ENCODE measurements at places on chromosomes 1 and 21.

DNA sequence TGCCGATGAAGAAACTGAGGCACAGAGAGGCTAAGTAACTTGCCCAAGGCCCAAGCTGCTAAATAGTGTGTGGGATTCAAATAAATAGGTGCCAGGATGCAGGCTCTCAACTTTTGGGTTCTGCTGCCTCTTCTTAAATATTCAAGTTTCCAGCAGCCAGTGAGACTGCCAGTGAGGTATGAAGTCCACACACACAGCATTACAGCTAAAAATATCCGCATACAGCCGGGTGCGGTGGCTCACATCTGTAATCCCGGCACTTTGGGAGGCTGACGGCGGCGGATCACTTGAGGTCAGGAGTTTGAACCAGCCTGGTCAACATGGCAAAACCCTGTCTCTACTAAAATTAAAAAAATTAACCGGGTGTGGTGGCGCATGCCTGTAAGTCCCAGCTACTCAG, 78.4 kb upstream of the DIRAS3 start:
- DNase-seq: no peak

- DNase-seq: no peak
Measured at GRCh38 chr21:42499444-42500112, 3.6 kb upstream of the RSPH1 start.

- no peak for DNase-seq
Measured at GRCh38 chr1:6414443-6414844, 5.3 kb downstream of the HES2 start.

- no peak for DNase-seq
Measured at GRCh38 chr1:24749252-24749651, 4.0 kb downstream of the CLIC4 start.

DNA sequence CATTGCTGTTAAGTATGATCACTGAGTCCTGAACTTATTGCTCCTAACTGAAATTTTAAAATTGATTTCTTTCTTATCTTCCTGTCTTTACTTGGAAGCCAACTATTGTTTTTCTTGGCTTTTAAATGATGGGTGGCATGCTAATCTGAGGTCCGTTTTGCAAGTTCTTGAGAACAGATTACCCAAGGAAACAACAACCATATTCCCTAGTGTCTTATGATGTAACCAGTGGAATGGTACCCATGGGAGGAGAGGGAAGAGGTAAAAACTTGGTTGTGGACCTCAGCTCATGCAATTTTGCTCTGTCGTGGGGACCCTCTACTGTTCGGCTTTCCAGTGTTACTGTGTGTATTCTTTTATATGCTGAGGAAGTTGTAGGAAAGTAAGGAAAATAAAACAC, 454.8 kb upstream of the ADAMTS5 start:
- no peak for DNase-seq

GRCh38 chr1:243343970-243344937, 88.4 kb downstream of the SDCCAG8 start:
- no peak for DNase-seq

DNA sequence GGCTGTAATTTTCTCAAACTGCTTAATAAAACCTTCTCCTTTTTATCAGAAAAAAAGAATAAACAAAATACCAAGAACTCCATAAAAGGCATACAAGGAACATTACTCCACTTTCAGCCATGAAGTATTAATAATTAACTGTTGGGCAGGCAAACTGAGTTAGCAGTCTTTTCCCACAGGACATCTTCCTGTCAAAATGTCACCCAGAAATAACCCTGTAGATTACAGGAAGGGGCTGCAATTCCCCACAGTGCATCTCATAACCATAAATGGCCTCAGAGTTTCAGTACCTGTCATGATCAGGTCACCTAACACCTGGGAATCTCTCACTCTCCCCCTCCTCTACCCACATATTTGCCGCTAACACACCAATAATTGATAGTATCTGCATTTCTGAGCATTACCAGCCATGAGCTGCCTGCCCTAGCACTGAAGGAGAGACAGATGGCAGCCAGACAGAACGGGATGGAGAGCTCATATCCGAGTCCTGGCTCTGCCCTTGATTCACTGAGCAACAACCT, 475.0 kb downstream of the SMYD3 start:
- no peak for DNase-seq

DNA sequence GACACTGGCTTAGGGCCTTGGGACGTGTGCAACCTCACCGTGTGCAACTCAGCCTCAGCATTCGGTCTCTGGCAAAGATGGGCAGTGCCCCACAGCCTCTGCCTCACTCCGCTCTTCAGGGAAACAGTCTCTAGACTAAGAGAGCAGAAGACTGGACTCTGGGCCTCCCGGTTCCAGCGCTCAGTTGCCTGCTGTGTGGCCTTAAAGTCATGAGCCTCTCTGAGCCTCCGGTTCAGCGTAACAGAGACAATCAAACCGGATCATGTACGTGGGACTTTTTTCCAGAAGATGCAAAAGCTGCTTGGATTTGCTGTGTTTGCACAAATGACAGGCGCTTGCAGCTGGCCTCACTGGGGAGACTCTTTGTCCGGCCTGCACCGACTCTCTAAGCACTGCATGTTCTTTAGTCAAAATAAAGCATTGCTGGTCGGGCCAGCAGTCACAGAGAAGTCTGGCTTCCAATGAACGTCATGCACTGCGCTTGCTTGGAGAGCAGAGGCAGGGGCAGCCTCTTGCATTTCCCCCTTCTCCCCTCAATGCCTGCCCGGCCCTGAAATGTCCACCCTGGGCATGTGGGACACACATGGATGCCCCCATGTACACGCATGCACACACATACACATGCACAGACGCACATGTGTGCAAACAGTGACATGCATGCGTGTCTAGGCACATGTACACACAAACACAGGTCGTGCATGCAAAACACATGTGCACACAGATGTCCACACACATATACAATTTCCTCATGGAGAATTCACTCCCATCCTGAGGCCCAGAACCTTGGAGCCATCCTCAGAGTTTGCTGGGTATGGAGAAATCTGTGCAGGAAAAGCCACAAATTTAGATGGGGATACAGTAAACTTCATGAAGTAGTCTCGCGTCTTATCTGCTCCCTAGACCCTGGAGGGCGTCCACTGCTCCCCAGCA, 152.4 kb downstream of the PRDM16 start:
- DNase-seq: no peak

GRCh38 chr1:210347112-210347511, 18.4 kb downstream of the HHAT start:
- no peak for DNase-seq

GRCh38 chr1:26138974-26139558, 19.8 kb upstream of the FAM110D start:
- DNase-seq: no peak

DNA sequence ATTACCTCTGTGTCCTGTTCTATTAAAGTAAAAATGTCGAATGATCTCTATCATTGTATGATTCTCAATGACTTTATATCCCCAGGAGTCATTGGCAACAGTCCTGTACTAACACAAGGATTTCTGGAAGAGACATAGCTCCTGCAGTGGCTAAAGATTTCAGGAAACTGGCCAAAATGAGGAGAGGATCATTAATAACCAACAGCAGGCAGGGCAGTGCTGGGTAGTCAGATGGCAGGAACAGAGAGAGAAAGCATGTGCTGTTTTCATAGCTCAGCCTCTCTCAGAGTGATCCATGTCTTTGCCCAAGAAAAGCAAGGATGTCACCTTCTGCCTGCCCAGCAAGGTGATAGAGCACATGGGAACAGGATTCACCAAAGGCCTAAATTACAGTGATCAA, 604.7 kb upstream of the PLXNA2 start:
- no peak for DNase-seq

GRCh38 chr1:164695956-164696665, 137.1 kb downstream of the PBX1 start:
- DNase-seq: no peak

- DNase-seq: no peak
Measured at GRCh38 chr1:234628089-234628488, 18.1 kb upstream of the IRF2BP2 start.

DNA sequence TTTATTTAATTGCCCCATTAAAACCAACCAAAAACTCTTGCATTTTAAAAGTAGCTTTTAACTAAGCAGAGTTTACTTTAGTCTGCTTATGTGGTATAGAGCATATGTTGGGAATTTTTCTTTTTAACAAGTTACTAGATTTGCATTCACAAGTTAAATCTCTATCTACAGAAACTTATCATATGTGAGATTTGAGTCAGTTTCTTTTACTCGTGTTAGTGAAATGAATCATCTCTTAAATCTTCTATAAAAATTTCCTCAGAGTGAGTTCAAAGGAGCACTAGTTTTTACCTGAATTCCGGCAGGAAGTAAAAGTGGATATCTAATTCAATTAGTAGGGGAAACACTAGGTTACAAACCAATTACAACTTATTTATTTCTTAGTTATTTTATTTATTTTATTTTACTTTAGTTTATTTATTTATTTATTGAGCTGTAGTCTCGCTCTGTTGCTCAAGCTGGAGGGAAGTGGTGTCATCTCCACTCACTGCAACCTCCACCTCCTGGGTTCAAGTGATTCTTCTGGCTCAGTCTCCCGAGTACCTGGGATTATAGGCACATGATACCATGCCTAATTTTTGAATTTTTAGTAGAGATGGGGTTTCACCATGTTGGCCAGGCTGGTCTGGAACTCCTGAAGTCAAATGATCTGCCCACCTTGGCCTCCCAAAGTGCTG, 1609.6 kb upstream of the B3GALT2 start:
- no peak for DNase-seq

GRCh38 chr1:155304558-155305063, 3.4 kb upstream of the PKLR start:
- DNase-seq: no peak

GRCh38 chr21:45392573-45392971, 12.4 kb upstream of the COL18A1 start:
- no peak for DNase-seq

- no peak for DNase-seq
Measured at GRCh38 chr1:4139646-4140045, 239.6 kb upstream of the C1orf174 start.

GRCh38 chr21:25456672-25457071, 150.6 kb downstream of the MRPL39 start:
- DNase-seq: no peak

DNA sequence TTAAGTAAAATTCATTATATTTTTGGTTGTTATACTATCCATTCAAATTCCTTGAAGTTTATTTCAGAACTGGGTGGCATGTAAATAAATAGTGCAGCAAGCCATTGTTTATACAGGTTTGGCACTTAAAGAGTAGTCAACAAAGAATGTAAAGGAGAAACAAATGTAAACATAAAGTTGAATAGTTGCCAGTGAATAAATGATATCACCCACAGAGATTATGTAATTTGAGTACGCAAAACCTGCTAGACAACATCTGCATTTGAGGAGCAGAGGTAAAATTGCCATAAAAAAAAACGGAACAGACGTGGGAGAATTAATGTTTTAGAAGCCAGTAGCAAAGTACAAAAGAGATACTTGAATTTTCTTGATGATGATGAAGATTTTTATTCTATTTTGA, 111.6 kb downstream of the ADGRL2 start:
- DNase-seq: no peak

DNA sequence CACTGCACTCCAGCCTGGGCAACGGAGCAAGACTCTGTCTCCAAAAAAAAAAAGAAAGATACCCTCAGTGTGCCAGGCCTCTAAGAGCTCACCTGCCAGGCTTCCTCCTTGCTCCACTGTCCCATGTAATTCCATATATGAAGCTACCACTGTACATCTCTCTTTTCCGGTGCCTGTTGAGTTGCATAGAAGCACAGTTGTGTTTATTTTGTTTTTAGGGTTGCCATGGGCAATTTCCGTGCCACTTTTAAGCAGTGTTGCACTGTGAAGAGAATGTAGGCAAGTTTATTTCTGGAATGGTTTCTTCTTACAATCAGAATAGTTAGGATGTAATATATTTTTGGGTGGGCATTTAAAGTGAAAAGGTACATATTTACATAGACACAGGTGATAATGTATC, 23.3 kb downstream of the MR1 start:
- no peak for DNase-seq

DNA sequence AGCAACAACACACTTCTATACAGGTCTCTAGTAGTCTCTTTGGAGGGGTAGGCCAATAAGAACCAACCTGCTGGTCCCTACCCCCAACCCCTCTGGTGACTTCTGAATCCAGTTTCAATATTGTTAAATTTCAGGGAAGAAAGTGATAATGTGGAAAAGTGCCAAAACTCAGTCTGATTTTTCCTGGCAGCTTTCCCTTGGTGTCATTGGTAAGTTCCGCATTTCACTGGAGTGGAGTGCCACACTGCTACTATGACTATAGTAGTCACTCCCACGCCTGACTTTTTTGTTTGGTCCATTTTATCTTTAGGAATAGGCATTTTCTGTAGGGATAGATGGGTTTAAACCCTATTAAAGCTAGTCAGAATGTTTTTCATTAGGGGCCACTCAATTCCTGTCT, 5.7 kb upstream of the ARID1A start:
- DNase-seq: no peak

DNA sequence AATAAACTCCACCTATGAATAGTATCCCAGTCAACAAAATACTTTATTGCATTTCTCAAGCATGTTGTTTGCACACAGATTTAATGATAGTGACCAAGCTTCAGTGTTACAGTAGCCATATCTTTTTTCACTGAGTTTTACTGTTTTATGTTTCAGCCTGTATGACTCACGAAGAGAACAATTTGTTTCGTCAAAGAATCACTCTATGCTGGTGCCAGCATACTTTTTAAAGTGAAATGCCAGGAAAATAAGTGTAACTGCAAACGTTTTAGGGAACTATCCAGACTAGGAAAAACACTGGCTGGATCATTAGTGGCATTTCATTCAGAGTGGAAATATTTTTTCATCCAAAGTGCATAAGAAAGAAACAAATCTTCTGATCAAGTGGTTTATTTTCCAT, 210.8 kb downstream of the COL11A1 start:
- no peak for DNase-seq

GRCh38 chr1:230487773-230488428, 61.8 kb upstream of the PGBD5 start:
- DNase-seq: no peak

DNA sequence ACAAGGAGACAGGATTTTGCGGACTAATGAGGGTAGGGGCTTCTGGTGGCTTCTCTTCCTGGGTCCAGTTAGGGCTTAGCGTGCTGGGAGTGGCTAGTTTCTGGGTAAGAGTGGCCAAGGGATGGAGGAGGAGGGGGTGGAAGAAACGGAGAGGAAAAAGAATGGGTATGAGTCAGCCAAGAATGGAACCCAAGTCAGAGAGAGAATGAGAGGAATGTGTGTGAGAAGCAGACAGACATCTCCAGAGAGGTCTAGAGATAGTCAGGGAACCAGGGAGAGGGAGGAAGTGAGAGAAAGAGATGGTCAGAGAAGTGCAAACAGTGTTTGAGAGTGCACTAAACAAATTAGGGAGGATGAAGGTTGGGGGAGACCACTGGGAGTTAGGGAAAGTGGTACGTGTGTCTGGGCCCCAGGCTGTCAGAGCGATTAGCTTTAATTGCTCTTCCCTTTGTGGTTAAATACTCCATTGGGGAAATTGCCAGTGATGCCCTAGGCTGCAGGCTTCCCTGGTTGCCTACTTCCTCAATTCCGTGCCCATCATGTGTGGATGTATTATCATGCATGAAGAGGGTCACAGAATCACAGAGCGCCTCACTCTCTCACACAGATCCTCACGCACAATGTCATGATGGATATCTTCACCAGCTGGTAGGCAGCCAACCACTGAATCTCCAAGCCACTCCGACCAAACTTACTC, 1.4 kb downstream of the PEA15 start:
- DNase-seq: no peak

GRCh38 chr1:9438431-9439073, 100.7 kb upstream of the SLC25A33 start:
- no peak for DNase-seq
